ENCODE measurements at places on chromosomes 16 and 17. TPM values are rescaled to one million over a fixed set of nuclear protein-coding genes. Genes with fewer than 3 reads are reported as not detected.

DNA sequence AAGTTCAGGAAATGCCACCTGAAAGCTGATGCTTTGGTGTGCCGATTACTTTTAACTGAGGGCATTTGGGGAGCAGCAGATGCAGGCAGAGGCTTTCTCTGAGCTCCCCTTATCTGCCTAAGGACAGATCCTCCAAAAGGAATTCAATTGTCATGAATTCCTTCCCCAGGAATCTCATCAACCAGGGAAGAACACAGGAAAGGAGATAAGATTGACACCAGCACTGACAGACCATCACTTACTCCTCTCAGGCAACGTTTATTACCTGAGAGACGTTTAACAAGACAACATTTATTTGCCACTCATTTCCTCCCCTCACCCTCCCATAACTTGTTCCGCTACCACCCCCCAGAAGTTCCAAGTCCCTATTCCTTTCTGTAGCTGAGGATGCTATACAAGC, 17.6 kb upstream of the CDRT4 start:
- DNase-seq, result no peak

DNA sequence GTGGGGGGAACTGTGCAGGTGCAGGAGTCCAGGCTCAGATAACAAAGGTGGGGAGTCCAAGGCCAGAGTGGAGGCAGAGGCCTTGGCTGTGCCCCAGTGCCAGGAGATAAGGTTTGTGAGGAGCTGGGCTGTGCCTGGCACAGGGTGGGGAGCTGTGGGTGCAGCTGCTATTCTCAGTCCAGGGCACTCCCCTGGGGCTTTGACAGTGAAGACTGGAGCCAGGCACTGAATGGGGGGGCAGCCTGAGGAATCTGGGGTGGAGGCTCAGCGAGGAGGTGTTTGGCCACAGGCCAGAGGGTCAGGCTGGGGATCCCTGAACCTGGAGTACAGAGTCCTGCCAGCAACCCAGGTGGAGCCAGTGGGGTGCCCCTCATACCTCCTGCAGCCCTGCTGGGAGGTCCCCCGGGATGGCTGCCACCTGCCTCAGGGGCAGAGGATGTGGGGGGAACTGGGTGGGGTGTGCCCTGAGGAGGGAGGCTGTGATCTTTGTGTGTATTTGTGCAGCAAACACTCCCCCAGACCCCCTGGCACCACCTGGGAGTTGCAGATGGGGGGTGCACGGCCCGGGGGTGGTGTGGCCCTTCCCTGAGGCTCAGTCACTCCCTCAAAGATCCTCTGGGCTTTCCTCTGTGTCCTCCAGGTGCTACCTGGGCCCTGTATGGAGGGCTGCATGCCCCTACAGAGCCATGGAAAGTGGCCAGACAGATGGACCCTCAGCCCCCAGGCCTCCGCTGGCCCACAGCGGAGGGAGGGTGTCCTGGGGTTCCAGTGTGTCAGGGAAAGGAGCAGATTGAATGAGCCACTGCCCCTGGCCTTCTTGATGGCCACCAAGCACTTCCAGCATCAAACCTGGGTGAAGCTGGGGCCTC, 44.5 kb upstream of the SMPD3 start:
- DNase-seq, result no peak

The CORO7 gene
- total RNA-seq, result 5.4 TPM

GRCh38 chr17:70636517-70637133, 467.3 kb downstream of the KCNJ2 start:
- DNase-seq, result peak; percentile 38

DNA sequence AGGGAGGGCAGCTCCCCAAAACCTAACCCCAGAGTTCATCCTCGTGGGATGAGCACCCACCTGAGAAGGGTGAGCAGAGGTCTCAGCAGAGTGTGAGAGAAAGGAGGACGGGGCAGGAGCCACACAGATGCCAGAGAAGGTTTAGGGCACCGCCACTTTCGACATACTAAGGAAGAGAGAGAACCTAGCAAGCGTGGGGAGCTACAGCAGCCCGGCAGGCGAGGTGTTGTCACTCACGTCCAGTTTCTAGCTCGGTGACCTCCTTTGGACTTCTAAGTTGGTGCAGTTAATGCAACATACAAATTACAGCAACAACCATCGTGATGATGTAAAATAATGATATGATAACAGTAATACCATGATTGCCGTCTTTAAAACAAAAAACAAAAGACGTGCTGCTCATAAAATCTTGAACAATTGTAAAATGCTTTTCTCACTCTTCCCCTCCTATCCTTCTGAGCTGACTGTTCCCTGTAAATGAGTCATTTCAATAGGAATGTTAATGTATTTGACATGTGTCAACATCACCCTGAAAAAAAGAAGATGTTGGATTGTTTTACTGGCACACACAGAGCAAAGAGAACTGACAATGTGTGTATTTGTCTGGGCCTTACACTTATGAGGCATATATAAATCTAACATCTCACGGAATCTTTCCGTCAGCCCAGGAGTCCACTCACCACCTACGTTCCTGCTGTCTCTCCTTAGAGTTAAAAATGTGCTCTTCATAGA, 158.2 kb upstream of the MAF start:
- peak; percentile 57 for DNase-seq

The HID1 gene
- under 0.01 TPM for total RNA-seq

GRCh38 chr17:5913032-5913531, 157.1 kb upstream of the WSCD1 start:
- no peak for DNase-seq

Data from fibroblast of lung (primary cell).